ENCODE measurements at places on chromosomes 11 and 22.

- DNase-seq, result no peak
Measured at GRCh38 chr22:44325718-44326490, 13.2 kb upstream of the SHISAL1 start.

- no peak for DNase-seq
Measured at GRCh38 chr11:74248469-74248868, 63.0 kb downstream of the P4HA3 start.

GRCh38 chr11:2363577-2364370, 13.3 kb upstream of the CD81 start:
- no peak for DNase-seq

GRCh38 chr11:36254713-36255112, 34.5 kb downstream of the COMMD9 start:
- no peak for DNase-seq
